CD4-positive, alpha-beta T cell treated with Interleukin-4 for 4 hours (primary cell): ENCODE measurements at places on chromosomes 2 and 18.

- peak; percentile 56 for DNase-seq
Measured at GRCh38 chr18:42114310-42114943, 159.4 kb downstream of the PIK3C3 start.

GRCh38 chr2:29627279-29627711, 294.1 kb downstream of the ALK start:
- no peak for DNase-seq

DNA sequence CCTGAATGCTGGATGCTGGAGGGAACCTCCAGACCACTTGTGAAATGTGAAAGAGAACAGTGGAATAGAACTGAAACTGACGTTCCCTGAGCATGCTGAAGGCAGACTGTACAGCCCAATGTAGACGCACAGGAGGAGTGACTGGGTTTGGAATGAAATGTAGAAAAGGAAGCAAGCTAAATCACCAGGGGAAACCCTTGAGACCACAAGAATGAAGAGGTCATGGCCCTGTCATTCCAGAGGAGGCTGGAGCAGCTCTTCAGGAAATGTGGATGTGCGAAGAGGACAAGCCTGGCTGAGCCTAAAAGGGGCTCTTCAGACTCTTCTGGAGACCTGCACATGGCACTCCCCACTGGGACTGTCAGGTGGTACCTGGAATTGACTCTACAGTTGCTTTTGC, 118.5 kb upstream of the ALPP start:
- no peak for DNase-seq

DNA sequence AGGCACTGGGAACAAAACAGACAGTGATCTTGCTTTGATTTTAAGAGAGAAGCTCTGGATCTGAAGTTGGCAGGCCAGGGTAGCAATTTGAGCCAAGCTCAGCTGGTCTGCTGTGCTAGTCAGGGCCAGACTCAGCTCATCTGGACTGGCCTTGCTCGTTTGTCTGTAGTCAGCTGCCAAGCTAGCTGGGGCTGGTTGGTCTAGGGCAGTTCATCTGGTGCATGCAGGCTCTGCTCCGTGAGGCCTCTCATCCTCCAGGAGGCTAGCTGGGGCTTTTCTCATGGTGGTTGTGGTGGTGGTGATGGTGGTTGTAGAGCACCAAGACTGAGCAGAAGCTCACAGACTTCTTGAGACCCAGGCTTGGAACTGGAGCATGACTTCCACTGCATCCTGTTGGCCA, 10.3 kb downstream of the FBLN7 start:
- DNase-seq, result no peak

- DNase-seq, result no peak
Measured at GRCh38 chr2:178920916-178921513, 113.8 kb upstream of the TTN start.

DNA sequence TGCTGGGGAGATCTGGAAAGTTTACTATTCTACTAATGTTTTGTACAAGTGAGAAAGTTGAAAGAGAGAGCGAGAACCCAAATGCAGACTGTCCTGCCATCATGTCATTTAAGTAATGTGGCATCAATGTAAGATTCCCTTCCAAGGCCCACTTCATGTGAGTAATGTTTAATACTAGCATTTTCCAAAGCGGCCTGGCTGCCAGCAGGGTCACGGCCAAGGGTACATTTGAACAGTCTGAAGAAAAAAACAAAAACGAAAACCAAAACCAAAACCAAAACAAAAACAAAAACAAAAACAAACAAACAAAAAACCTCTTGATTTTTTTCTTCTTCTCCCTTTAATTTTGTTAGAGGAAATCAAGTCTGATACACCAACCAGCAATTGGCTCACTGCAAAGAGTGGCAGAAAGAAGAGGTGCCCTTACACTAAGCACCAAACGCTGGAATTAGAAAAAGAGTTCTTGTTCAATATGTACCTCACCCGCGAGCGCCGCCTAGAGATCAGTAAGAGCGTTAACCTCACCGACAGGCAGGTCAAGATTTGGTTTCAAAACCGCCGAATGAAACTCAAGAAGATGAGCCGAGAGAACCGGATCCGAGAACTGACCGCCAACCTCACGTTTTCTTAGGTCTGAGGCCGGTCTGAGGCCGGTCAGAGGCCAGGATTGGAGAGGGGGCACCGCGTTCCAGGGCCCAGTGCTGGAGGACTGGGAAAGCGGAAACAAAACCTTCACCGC, 2.2 kb downstream of the HOXD10 start:
- no peak for DNase-seq

GRCh38 chr2:45190481-45190942, 181.3 kb upstream of the SIX2 start:
- DNase-seq, result no peak

DNA sequence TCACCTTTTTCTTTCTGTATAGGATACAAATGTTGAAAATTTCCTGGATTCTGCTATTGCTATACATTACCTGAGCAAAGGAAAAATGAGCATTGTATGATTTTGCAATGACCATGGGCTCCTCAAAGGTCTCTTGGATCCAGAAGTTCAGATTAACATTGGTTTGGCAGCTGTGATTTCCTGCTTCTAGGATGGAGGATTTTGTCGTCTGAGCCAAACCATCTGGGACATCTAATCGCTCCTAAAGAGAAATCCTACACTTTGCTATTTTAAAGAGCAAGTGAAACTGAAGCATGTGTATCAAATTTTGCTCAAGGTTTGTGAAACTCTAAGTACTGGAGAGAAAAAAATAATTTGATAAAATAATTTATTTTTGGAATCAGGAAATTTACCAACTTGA, 115.1 kb upstream of the ST6GAL2 start:
- DNase-seq, result no peak

DNA sequence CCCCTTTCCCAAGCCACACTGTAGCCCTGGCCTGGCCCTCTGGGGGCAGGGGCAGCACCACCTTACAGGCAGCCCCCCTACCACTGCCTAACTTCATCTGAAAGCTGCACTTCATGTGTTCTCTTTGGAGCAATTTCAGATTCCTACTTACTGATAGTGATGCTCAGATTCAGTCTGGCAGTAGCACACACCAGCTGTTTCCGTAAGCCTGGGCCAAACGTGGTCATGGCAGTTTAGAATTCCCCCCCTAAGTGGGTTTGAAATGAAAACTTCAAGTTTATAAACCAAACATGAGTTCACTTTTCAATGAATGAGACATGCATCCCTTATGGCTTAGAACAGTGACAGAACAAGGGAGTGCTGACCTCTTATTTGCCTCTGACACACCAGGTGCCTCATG, 29.4 kb downstream of the GDF7 start:
- DNase-seq, result no peak

DNA sequence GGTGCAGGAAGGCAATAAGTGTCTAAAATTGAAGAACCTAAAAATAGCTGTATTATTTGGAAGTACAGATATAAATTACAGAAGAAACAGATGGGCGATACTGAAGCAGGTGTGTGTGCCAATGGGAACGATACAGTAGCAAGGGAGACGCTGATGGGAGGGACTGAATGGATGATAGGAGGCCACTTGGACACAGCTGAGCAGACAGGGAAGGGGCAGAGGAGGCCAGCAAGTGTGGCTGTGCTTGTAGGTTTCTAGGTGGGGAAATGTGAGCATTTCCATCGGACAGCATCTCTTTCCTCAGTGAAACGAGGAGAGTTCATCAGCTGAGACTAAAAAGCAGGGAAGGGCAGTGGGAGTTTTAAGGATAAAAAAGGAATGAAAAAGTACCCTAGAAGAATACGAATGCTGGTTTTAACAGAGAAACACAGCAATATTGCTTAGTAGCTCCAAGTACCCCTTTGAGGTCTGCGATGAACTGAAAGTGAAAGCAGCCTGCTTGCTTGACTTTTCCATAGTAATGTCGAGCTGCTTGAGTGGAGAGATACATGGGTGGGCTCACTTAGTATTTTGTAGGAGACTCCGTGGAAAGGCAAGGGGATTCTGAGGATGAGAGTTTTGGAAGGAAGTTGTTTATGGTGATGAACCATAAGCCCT, 91.7 kb upstream of the EPC2 start:
- DNase-seq, result peak; percentile 46

DNA sequence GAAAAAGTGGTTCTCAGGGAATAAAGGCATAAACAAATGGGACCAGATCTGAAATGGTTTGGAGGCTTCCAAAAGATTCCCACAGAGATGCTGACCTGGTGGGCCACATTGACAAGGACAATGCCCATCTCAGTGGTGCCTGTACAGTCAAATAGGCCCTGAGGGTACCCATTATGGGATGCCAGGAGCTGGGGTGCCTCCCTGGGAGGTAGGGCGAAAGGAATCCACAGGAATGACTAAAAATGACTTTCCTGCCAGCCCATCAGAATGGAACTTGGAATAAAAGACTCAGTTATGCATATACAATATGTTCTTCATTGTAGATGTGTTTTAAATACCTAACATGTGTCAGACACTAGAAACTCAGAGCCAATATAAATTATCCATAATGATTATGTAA, 248.5 kb downstream of the RNF144A start:
- DNase-seq, result no peak

DNA sequence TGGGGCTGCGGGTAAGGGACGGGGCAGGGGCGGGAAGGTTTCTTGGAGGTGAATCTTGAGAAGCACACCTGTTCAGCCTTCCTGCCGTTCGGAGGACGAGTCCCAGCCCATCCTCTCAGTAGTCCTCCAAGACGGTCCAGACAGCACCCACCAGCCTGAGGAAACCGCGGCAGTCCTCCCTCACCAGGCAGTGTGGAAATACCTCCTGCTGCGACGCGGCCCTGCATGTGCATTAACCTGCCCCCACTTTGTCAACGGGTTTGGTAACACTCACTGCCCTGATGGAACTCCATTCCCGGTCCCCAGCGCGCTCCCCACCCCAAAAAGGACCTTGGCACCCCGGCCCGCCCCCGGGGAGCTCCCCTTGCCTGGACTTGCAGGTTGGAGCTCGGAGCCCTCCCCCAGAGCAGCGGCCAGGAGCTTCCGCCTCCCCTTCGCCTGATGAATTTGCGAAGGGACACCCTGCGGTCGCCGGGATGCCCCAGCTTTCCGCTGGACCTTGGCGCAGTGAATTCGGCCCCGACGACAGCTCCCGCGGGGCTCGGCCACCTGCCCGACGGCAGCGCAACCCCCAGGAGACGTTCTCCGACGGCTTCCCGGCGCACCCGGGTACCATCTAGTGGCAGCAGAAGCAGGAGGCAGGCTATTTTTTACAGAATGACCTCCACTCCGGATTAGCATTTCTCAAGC, 31.5 kb downstream of the ACVR1C start:
- DNase-seq, result peak; percentile 44

GRCh38 chr2:181586569-181587081, 70.3 kb downstream of the CERKL start:
- DNase-seq, result peak; percentile 6

GRCh38 chr2:45745231-45745630, 93.8 kb downstream of the PRKCE start:
- no peak for DNase-seq
